CD8-positive, alpha-beta T cell (primary cell): ENCODE measurements at places on chromosomes 12 and 14. TPM values are rescaled to one million over a fixed set of nuclear protein-coding genes. Genes with fewer than 3 reads are reported as not detected.

The SOCS2 gene
- 5.3 TPM for total RNA-seq

DNA sequence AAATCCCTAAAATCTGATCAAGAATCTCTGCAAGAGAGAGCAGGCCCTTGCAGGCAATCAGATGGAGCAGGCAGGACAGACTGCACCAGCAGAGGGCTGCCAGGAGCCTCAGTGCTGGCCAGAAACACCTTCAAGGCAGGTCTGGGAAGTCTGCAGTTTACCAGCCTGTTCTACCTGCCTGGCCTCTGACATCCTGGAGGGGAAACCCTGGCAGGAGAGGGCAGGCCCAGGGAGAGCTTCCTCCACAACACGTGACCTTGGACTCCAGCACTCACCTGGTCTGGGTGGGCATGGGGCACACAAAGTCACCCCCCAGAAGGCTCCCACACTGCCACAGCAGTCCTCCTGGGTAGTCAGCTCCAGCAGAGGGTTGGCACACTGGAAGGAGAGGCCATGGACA is 56.0 kb downstream of the ISCA2 start:
- no peak for DNase-seq

DNA sequence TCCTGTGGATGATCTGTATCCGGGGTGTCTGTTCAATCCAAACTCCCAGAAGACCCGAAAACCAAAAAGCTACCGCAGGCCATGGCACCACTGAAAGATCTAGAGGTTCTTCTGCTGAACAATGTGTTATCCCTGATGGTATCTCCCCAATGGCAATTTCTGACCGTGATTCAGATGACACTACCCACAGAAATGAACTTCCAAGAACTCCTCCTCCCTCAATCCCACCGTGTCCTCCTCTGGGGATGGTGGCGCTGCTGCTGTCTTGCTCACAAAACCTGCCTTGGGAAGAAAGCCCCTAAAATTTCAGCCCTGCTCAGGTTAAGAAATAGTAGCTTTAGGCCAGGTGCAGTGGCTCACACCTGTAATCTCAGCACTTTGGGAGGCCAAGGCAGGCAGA is 7.8 kb downstream of the CRACR2A start:
- no peak for DNase-seq

DNA sequence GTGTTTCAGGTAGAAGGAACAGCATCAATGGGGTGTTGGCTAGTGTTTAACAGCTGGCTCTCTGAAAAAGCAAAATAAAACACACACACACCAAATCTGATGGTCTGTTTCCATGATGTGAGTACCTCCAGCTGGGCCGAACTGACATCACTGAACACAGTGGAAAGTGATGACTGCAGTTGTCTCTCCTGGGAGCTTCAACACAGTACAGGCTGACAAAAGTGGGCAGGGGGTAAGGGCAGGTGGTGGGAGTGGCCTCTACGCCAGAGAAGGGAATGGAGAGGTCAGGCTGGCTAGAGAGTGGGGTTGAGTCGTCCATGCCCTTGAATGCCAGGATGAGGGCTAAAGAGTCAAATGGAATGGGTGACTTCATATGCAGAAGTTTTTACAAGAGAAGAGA is 8.0 kb upstream of the HNF1A start:
- no peak for DNase-seq

The KCTD10 gene
- 31.3 TPM for total RNA-seq

DNA sequence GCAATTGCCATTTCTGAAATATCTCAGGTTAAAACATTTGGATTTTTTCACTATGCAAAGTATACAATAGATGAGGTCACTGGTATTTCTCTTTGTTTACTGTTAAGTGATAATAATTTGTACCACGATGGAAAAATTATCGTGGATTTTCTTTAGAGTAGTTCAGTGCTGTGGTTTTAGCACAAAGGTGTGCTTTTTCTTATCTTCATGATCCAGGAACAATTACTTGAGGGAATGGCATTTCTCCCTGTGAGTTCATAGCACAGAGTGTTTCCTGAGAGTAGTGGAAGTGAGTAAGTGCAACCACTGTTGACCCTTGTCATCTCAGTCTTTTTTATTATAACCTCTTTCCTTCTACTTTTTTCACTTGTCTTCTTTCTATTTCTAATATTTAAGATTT is 86.8 kb downstream of the FGD4 start:
- no peak for DNase-seq

The BMP4 gene
- not detected for total RNA-seq

DNA sequence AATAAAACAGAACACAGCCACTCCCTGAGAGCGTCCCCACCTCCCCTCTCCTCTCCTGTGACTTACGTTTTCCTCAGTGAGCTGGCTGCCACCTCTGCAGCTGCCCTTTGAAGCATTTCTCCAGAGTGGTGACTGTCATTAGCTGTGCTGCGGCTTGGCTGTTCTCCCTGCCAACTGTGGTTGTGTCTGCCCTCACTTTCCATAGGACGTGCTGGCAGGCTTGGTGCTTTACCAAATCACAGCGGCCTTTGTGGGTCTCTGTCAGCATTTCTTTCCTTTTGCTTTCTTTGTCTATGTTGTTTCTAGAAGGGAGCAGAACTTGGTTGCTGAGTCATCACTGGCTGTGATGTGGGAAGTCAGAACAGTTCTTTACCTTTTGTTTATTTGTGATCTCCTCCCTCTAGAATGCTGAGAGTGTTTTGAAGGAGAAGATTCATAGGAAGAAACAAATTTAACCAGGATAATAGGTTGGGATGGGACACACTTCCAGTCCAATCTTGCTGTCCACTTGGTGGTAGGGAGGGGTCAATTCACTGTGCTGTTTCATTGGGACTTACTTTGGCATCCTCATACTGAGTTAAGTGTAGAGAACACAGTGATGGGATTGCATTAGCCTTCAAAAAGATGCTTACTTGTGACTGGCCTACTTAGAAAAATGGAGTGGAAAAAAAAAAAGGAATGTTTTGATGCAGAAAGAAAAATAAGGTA is 88.2 kb downstream of the TMX1 start:
- DNase-seq, result no peak

The INHBC gene
- 0.24 TPM for total RNA-seq

DNA sequence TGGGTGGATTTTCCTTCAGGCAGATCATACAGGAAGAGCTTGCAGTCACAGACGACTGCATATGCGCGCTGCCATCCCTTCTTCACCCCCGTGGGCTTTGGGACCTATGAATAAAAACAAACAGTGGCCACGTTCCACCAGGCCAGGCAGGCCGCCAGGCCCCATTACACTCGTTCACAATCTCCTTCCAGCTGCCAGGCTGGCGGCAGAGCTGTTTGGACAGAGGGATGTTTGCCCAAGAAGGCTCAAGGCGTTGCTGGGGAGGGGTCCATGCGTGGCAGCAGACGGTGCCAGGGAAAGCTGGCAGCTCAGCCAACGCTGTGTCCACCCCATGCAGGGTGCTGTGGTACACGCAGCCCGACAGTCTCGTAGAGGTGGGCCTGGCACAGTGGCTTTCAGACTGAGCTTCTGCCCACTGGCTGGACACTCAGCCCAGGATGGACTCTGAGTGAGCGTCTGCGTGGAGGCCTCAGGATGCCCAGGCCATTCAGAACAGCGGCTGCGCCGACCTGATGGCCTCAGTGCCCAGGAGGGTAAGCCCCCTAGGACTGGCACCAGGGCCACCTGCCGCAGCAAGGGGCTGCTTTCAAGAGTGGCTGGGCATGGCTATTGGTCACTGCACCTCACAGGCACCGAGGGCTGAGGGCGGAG is 27.5 kb downstream of the AMN start:
- DNase-seq, result no peak

GRCh38 chr14:50335389-50335788 is 23.3 kb downstream of the DMAC2L start:
- DNase-seq, result no peak

GRCh38 chr14:77267937-77268699 is 2.9 kb downstream of the NGB start:
- no peak for DNase-seq

DNA sequence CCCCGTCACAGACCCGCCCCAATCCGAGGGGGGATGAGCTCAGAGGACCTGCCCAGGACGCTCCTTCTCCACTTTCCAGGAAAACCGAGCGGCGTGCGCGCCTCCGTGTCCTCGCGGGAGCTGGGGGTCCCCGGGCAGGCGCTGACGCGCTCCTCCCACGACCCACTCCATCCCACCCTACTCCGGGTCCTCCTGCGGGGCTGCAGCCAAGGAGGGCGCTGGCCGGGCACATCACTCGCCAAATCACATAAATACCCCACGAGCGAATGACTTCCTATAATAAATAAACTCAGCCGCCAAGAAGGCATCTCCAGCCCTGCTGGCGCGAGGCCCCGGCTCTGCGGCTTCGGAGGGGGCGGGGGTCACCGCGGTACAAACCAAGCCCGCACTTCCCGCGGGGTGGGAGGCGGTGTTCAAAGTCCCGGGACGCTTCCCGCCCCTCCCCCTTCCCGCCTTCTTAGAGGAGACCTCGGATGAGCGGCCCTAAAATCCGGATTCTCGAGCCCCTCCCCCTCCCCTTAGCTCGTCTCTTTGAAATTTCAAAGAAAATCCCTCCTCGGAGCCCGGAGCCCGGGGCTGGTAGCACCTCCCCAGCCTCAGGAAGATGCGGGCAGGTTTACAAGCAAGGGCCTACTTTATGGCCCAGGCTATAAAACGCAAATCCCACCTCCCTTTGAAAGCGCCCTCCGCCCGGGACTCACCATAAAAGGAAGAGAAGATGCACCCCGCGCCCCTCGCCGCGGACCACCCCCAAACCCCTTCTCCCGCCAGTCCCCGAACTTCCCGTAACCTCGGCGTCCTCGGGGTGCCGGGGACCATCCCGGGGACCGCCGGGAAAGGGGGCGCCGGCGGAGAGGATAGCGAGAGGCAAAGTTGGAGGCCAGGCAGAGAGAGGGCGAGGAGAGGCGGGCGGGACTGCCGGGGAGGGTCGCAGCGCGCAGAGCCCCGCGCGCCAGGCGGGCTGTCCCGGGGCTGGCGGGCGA is 712 bp upstream of the FZD10 start:
- no peak for DNase-seq
